Cerebellar nuclear complex (tissue), 1 donor: ENCODE measurements at places on chromosomes 3 and 15.

- DNase-seq = no peak
Measured at GRCh38 chr3:36890261-36890660, 54.6 kb downstream of the TRANK1 start.

- no peak for DNase-seq
Measured at GRCh38 chr3:194727435-194728128, 41.9 kb downstream of the FAM43A start.

GRCh38 chr3:1139071-1139470 is 46.2 kb downstream of the CNTN6 start:
- DNase-seq = no peak

- no peak for DNase-seq
Measured at GRCh38 chr3:189799366-189799765, 168.2 kb downstream of the TP63 start.
